ENCODE measurements at places on chromosomes 6 and 20.

GRCh38 chr6:116287689-116288282, 8.1 kb upstream of the TSPYL1 start:
- DNase-seq, result peak; percentile 48

DNA sequence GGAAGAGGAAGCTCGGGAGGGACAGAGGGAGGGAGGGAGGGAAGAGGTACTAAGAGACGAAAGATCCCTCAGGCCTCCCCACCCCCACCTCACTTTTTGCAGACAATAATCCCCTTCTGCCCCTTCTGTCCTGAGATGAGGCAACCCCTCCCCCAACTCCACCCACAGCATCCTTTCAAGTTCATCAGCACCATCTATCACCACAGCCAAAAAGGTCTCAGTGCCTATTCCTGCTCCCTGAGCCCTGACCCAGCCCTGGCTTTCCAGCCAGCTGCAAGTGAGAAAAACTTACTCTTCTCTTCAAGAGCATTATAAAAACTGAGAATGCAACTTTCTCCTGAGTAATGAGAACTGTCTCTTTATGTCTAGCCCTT, 133.2 kb upstream of the LRFN2 start:
- DNase-seq, result no peak

GRCh38 chr20:37360391-37361115, 14.6 kb downstream of the SRC start:
- DNase-seq, result no peak

GRCh38 chr6:22350109-22350508, 53.3 kb upstream of the PRL start:
- no peak for DNase-seq

- DNase-seq, result no peak
Measured at GRCh38 chr6:20448828-20449227, 47.1 kb downstream of the E2F3 start.

- DNase-seq, result peak; percentile 91
Measured at GRCh38 chr20:2900845-2901592, 27.7 kb downstream of the PTPRA start.

- no peak for DNase-seq
Measured at GRCh38 chr6:46500382-46500781, 9.1 kb upstream of the RCAN2 start.

- no peak for DNase-seq
Measured at GRCh38 chr6:15997586-15998388, 131.1 kb upstream of the MYLIP start.

DNA sequence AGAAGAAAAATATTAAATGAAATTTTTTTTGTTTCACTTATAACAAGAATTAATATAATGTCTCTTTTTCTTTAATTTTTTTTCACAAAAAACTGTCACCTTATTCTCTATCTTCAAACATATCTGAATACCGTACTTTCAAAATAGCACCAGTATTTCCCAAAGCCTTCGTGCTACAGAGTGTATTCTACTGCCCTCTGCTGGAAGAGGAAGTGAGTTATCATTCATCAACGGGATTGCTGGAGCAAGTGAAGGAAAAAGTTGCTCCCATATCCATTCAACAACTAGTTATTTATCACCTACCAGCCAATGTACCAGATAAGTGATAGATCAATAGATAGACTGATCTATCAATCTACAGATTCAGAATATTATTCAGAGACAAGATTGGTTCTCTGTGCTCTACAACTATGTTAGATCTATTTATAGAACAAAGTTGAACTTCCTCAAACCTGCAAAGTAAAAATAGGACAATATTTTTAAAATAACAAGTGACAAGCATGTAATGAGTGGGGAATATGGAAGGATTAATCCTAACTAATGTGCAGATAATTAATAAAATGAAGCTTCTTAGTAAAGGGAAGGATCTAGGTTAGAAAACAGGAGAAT, 26.7 kb upstream of the TFAP2B start:
- peak; percentile 60 for DNase-seq

Data from Kasumi-1 (cell line).